EL (cell line): ENCODE measurements at places on chromosomes 11 and 22.

DNA sequence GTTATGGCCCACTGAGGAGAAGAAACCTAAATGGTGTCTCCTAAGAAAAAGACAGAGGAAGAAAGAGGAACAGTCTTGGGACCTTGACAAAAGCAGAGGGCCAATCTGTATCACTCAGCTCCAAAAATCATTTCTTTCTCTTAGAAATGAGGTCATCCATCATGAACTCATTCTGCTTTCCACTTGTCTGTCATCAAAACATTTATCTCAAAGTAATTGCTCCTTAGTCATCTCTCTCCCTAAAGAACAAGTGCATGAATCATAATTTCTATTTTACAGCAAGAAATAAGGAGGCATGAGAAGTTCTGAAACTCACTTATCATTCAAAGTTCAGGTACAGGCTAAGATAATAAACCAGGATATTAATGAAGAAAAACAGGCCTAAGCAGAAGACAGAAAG lies 375.6 kb downstream of the KCNA4 start:
- no peak for DNase-seq

DNA sequence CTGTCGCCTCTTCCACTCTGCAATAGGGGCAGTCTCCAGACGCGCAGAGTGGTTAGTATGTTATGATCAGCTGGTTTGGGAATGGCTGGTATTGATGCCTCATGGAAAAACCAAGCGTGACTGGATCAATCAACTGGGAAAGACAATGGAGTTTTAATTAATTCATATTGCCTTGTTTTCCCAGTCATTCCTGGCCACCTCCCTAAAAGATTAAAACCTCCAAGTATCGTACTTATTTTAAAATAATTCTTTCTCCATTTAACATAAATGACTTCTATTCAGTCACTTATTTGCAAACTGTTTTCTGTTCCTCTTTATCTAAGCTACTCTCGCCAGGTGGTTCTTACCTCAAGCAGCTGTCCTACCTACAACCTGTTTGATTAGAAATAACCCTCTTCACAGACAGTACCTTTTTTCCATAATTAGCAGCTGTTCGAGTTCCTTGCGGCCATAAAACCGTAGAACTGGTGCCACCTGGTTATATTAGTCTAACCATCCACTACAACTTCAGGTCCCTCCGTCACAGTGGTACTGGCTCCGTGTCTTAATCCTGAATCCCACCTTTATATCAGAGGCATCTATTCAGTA lies 898 bp downstream of the ZNF215 start:
- DNase-seq, result peak; percentile 1

DNA sequence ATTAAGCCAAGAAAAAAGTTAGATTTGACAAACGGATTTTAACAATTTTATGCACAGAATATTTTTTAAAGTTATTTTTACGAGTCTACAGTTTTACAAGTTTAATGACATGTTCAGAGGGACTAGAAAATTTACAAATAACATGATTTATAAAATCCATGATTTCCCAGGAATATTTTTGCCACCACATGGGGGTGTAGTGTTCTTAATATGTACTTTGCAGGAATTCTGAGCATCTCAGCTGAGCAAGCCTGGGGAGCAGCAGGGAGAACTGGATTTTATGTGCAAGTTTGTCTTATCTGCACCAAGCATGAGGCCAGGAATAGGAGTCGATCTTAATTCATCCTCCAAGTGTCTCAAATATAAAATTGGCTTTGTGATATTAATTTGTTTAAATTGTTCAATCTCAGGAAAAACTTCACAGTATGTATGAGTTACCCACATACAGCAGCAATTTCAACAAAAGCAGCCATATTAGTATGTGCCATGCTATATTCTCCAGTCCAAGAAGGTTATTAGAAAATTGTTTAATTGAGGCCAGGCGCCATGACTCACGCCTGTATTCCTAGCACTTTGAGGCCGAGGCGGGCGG lies 826.3 kb downstream of the DLG2 start:
- DNase-seq, result peak; percentile 45

- DNase-seq, result no peak
These were observed 16.7 kb upstream of the CCND1 start for GRCh38 chr11:69624293-69624692.
